Hematopoietic multipotent progenitor cell treated with erythropoietin and hydrocortisone succinate and interleukin-3 and kit ligand, for 6 days (in vitro differentiated cells): ENCODE measurements at places on chromosomes 4 and X.

GRCh38 chrX:87873347-87873941, 355.8 kb downstream of the KLHL4 start:
- DNase-seq: peak; percentile 2

DNA sequence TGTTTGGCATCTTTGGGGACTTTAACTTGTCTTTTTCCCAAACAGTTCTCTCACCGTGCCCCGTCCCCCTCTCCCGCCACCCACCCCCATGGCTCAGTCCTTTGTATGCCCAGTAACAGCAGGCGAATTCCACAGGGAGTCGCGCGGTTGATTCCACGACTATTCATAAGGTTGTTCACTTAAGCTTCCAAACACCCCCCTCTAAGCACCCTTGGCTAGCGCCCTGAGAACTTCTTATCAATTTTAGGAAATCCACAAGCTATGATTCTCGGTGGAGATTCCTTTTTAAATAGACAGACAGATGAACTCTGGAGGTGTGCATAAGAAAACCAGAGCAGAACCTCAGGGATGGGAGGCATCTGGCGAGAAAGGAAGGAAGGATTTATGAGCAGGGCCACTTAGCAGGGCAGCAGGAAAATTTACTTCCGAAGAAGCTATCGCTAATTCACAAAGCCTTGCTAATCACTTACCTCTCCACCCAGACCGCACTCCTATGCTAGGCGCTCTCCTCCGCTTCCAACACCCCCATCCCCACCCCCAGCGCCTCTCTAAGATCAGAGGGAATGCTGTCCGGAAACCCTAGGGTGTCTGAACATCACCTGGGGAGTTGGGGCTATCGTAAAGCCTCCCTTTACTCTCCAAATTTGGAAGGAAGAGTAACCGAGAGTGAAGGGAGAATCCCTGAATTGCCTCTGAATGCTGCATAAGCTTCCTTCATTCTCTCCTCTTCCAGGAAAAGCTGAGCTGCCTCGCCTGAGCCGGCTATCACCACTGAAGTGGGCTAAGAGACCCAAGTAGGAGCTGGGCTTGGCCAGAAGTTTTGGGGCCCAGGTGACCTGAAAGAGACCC, 1.7 kb downstream of the UNC5C start:
- no peak for DNase-seq

DNA sequence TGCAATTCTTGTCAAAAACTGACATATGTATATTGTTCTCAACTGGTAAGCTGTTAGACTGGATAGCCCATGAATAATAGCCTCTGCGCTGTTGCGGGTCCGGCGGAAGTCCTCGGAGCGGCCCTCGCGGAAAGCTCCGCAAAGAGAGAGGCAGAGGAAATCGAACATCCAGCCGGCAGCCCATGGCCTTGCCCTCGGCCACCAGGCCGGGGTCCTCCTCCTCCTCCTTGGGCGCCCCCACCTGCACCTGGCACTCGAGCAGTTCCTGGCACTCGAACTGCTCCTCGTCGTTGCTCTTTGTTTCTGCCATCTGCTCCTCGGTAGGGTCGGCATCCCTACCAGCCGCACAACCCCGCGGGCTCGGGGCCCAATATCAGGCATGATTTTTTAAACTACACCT, 1176.3 kb downstream of the PCDH18 start:
- DNase-seq: no peak

DNA sequence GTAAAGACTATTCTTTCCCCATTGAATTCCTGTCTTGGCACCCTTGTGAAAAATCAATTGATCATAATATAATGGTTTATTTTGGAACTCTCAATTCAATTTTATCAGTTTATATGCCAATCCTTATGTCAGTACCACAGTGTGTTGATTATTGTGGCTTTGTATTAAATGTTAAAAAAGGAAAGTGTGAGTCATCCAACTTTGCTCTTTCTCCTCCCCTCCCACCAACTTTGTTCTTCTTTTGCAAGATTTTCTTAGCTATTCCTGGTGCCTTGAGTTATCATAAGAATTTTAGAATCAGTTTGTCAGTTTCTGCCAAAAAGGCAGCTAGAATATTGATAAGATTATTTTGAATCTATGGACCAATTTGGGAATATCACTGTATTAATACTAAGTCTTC, 11.2 kb upstream of the RNF175 start:
- peak; percentile 52 for DNase-seq

GRCh38 chr4:142579443-142579842, 266.7 kb downstream of the INPP4B start:
- DNase-seq: no peak

GRCh38 chr4:158397781-158398180, 123.9 kb upstream of the RXFP1 start:
- DNase-seq: no peak

- no peak for DNase-seq
Measured at GRCh38 chr4:148955564-148956297, 513.5 kb upstream of the NR3C2 start.

GRCh38 chr4:153623491-153623890, 60.6 kb upstream of the TLR2 start:
- no peak for DNase-seq

- no peak for DNase-seq
Measured at GRCh38 chrX:119816300-119816699, 24.9 kb upstream of the RPL39 start.

DNA sequence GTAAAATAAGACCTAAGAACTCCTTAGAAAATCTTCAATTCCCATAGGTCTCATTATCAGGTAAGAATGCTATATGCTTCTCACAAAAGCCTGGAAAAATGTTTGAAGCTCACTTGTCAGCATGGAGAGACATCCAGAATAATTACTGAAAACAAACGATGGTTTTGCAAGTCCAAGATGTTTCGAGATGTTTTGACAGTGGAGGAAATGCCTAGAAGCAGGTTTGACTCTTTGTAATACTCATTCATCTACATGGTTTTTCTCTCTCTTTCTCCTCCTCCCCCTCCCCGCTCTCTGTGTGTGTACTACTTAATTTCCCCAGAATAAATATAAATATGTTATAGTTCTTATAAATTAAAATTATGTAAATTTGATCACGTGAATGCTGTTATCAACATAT, 131.9 kb upstream of the NR3C2 start:
- no peak for DNase-seq

DNA sequence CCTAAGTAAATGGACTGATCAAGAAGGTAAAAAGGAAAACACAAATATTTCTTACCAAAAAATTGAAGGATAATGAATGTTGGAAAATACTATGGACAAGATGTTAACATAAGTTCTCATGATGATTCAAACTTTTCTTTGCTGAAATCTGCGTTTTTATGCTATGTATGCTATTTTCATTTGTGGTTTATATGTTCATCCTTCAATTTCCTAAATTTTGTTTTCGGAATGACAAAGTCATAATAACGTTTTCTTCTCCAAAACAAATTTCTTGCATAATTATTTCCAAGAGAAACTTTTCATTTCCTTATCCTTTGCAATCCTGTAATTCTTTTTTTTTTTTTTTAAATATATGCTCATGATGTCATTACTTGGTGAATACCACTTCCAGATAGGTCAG, 7.8 kb downstream of the PF4V1 start:
- DNase-seq: no peak

DNA sequence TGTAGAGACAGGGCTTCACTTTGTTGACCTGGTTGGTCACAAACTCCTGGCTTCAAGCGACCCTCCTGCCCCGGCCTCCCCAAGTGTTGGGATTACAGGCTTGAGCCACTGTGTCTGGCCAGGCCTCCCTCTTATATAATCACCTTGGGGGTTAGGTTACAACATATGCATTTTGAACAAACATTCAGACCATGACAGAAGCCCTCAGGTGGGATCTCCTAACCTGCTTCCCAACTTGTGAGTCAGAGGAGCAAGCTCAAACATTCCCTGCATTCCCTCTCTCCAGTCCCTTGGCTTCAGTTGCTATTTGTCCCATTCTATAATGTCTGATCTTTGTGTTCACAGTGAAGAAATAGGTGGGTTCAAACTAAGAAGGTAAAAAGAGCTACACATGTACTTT, 76.5 kb upstream of the NRK start:
- no peak for DNase-seq

GRCh38 chr4:13635286-13635799, 7.8 kb upstream of the BOD1L1 start:
- DNase-seq: no peak

DNA sequence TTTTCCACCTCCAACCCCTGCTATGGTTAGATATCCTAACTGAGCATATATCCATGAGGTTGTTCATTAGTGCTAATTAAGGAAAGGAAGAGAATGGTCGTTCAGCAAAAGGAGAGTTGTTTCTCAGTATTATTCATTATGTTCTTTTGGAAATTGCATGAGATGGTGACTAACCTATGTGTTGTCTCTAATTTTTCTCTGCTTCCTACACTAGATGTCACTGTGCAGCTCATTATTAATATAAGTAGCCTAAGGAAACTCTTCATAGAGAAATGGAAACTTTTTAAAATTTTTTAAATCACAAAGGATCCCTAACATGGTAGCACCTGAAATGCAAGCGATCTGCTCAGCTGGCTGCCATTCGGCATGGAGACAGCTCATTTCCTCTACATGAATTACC, 67.7 kb upstream of the FAM9A start:
- DNase-seq: peak; percentile 5

DNA sequence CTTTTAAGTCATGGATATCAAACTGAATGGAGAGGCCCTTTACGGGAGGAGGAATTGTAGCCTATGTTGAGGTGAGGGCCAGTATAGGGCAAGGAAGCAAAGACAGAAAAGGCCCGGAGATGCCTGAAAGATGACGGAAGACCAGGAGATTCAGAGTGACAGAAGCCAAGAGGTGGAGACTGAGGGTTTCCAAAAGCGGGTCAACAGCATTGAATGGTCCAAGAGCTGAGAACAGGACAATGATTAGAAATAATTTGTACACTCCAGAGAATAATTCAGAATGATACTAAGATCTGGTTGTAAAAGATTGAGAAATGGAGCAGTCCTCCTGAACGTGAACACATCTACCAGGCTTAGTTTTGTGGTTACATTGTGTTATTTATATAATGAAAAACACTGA, 45.5 kb upstream of the ZNF518B start:
- DNase-seq: no peak

DNA sequence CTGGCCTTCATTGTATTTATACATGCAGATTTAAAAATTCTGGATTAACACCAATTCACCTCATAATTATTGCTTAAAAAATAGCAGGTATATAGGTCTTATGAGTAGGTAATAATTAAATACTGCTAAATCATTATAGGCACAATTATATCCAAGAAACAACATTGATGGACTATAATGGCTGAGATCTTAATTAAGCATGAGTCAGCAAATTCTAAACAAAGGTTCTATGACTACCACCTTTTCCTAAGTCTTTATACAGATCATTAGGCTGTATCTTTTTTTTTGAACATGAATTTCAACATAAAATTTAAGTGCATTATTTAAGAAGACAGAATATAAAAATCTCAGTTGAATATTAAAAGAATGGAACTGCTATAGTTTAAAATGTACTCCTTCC, 1678.7 kb upstream of the PCDH10 start:
- DNase-seq: no peak

DNA sequence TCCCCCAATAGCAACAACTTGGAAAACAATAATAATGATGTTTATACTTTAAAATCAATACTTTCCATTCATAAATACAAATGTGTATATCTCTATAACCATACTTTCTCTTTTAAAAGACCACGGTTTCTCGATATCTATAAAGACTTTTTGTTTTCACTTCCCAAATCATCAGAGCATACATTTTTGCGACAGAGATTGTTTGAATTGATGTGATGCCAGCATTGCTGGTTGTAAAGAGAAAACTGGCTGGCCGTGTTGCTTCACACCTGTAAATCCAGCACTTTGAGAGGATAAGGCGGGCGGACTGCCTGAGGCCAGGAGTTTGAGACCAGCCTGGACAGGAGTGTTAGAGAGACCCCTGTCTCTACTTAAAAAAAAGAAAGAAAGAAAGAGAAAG, 77.6 kb upstream of the ZNF518B start:
- no peak for DNase-seq

GRCh38 chrX:105738162-105738561, 84.2 kb upstream of the NRK start:
- DNase-seq: no peak

GRCh38 chr4:10015140-10015753, 6.0 kb downstream of the SLC2A9 start:
- peak; percentile 82 for DNase-seq

- no peak for DNase-seq
Measured at GRCh38 chr4:31896349-31896748, 1176.2 kb downstream of the PCDH7 start.

- no peak for DNase-seq
Measured at GRCh38 chr4:14452764-14453163, 549.5 kb upstream of the CPEB2 start.

DNA sequence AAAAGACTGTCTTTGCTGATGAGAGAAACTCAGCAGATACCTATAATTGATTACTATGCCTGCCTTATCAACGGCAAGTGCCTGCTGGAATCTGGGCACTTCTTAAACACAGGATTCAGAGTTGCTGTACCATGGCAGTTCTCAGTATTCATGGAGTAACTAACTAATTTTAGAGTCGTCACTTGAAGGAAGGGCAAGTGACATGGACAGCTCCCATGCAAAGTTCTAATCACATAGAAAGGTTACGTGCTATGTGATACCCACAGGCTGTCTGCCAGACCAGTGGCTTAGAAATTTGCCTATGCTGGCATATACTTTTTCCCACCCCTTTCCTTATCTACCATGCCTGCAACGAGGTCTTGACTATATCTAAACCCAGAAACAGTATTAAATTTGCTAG, 931.1 kb upstream of the TENM3 start:
- DNase-seq: no peak

DNA sequence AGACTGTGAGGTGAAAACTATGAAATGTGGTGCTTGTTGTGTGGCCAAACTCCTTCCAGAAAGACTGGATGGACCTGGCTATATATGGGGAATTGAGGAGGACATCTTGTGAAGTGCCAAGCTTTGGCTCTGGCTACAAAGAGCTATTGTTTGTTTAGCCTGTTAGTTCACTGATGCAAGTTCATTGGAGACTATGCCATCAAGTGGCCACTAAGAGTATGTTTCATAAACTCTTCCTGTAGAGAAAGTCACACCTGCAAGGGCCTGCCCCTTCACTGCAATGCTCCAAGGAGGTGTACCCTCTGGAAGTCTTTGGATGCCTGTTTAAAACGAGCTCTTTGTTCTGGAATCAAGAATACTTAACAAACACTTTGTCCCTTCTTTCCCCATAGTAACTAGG, 382.0 kb downstream of the GABRG1 start:
- DNase-seq: no peak

GRCh38 chr4:22391551-22391950, 124.3 kb downstream of the ADGRA3 start:
- DNase-seq: no peak

GRCh38 chrX:135345107-135345589, 35.9 kb downstream of the ETDC start:
- DNase-seq: peak; percentile 24

- no peak for DNase-seq
Measured at GRCh38 chr4:11529625-11530201, 101.0 kb upstream of the HS3ST1 start.

GRCh38 chr4:3690551-3691152, 75.5 kb upstream of the ADRA2C start:
- no peak for DNase-seq

GRCh38 chr4:83247415-83248357, 36.9 kb downstream of the COQ2 start:
- no peak for DNase-seq
